ENCODE measurements at places on chromosomes 4 and X. TPM values are rescaled to one million over a fixed set of nuclear protein-coding genes. Genes with fewer than 3 reads are reported as not detected.

The KLF3 gene
- total RNA-seq = 77.8 TPM

DNA sequence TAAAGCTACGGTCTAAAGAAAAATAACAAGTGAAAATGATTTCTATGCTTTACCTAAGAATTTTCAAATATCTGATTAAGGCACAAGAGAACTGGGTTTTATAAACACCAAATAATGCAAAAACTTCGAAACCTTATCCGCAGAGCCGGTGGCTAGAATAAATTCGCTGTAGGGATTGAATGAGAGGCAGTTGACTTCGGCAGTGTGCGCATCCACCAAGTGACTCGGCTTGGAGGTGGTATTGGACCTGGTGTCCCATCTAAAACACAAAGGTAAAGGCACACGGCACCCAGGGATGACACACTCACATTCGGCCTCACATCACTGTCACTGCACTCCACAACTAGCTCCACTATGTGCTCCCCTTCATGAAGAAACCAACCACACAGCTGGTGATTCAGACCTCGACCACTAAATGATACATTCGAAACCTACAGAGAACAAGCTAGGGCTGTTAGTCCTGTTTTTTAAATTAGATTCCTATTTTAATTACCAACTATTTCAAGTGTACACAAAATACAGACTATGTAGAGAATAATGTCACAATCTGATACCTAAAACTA, 17.5 kb downstream of the RBBP7 start:
- peak; percentile 77 for ATAC-seq

The PNCK gene
- 1.00 TPM for total RNA-seq

GRCh38 chr4:38314663-38315062, 349.3 kb upstream of the KLF3 start:
- peak; percentile 67 for ATAC-seq

The KCND1 gene
- total RNA-seq = 0.28 TPM

GRCh38 chrX:77925764-77926163, 15.3 kb downstream of the ATP7A start:
- no peak for ATAC-seq

- no peak for ATAC-seq
Measured at GRCh38 chr4:8051644-8052043, 107.0 kb downstream of the ABLIM2 start.

GRCh38 chr4:182369211-182369610, 126.0 kb downstream of the TENM3 start:
- no peak for ATAC-seq

The PLRG1 gene
- 77.9 TPM for total RNA-seq

DNA sequence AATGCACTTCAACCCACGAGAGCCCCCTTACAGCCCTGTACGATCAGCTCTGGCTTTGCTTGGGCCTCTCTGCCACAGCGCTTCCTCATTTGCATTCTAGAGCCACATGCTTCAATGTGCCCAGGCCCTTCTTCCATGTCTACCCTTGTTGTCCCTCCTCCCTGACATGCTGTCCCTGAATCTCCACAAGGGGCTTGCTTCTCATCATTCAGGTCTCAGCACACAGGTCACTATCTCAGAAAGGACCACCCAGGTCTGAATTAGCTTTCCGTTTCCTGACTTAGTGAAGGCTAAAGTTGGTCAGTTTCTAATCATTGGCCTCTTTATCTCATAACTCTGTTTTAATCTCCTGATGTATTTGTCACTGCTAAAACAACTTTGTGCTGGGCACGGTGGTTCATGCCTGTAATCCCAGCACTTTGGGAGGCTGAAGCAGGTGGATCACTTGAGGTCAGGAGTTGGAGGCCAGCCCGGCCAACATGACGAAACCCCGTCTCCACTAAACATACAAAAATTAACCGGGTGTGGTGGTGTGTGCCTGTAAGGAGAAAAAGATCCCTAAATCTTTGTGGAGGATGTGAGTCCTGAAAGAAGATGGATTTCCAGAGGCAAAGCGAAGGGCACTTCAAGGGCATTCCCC, 17.9 kb upstream of the SLC34A2 start:
- no peak for ATAC-seq

The DCAF12L2 gene
- not detected for total RNA-seq

- ATAC-seq = peak; percentile 93
Measured at GRCh38 chr4:85498068-85498733, 23.3 kb downstream of the ARHGAP24 start.

DNA sequence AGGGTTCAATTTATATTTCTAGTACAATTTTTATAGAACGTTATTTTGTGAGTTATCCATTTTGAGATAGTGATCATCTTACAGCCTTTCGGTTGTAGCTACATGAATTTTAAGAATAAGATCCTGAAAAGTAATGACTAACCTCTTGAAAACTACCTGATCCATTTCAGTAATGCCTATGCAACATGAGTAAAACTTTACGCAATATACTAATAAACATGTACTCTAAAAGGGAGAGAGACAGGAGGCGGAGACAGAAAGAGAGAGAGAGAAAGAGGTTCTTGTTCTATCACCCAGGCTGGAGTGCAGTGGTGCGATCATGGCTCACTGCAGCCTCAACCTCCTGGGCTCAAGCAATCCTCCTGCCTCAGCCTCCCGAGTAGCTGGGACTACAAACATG, 816.1 kb downstream of the CCSER1 start:
- no peak for ATAC-seq

DNA sequence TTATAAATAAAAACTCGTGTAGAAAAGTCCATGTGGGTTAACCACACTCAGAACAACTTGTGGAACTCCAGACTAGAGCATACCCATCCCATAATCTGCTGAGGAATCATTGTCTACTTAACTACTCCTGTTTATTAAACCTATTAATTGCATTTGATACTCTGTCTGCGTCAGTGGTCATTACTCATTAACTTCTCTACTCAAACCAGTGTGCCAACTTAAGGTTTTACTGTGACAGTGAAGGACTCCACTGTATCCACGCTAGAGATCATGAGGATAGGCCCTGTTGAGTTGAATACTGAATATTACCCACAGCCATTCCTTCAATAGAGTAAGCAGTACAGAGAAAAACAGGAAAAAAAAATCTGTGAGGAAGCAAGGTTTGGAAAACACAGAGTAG, 17.3 kb downstream of the HPGD start:
- ATAC-seq = no peak

DNA sequence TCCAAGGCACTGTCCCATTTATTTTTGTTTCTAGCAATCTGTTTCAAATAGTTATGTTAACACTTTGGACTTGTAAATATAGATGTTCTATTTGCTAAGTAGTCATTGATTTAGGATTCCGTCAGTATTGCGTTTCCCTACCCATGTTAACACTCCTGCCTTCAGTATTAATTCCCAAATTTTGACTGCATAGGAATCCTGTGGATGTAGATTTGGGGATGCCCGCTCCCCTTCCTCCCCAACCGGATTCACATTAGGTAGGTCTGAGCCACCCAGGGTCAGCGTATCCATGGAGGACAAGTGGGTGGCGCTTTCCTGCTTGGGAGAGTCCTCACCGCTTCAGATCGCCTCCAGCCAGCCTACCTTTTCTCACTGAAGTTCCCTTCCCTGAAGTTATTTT, 1.1 kb upstream of the SORBS2 start:
- no peak for ATAC-seq

The NDNF gene
- 0.44 TPM for total RNA-seq

DNA sequence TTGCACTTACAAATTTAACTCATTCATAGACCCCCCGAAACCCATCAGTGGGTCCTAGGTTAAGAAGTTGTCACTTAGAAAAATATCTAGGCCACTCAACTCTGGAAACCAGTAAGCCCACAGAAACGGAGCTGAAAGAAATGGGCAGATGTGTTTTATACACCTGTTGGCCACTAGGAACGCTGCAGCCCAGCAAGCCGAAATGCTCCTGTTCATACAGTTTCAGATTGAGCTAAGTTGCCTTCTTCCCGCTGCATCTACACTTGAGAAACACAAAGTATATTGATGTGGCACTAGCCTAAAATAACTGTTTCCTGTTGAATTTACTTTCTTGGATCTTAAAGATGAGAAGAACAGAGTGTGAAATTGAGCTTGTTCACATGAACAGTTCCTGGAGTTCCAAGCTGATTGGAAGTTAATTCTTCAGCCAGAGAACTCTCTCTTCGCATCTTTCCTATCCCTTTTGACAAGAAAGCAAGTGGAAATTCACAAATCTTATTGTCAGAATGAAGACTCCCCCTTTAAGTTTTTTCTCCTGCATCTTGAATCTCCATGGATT, 174.1 kb downstream of the RBMX2 start:
- ATAC-seq = no peak

The TMEM144 gene
- total RNA-seq = 8.1 TPM

The SYTL5 gene
- 3.9 TPM for total RNA-seq

DNA sequence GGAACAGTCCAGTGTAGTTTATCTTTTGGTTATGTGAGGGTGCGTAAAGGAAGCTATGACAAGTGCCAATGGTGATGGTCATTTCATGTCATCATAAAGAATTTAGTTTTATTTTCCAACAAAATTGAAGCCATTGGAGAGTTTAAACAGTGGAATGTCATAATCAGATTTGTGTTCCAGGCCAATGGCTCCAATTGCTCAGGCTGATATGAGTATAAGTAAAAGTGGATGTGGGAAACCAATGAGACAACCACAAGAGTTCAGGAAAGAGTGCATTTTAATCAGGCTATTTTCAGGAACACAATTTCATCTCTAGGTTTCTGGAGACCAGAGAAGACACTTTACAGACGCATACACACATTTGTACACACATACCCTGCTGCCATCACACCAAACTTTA, 20.7 kb downstream of the SPANXC start:
- no peak for ATAC-seq

GRCh38 chr4:73013310-73013709, 56.2 kb downstream of the COX18 start:
- ATAC-seq = no peak

The SCD5 gene
- 1.9 TPM for total RNA-seq

The SERTM2 gene
- total RNA-seq = not detected

DNA sequence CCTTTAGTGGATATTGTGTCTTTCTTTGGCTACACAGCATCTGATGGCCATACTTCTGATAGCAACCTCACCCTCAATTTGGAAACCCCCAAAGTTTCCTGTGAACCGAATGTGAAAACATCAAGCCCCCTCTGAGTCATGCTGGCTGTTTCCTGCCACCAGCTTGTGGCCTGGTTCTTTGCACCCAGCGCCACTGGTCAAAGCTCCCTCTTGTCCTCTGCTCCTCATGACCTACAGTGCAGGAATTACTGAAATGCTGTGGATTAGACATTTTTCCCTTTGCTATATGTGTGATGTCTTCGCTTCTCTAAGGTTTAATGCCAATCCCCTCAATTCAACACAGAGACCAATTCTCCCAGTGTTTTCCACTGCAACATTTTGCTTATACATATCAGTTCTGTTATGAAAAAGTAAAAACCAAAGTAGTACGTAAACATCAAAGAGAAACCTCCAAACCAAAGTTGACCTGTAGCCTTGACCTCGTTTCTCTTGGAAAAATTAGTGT, 224.0 kb upstream of the TENM3 start:
- no peak for ATAC-seq

The STATH gene
- not detected for total RNA-seq

- ATAC-seq = peak; percentile 75
Measured at GRCh38 chr4:105622269-105622668, 69.8 kb downstream of the ARHGEF38 start.

GRCh38 chr4:1826531-1827350, 29.2 kb downstream of the LETM1 start:
- ATAC-seq = no peak

- no peak for ATAC-seq
Measured at GRCh38 chr4:169199184-169199583, 71.6 kb downstream of the SH3RF1 start.

GRCh38 chr4:102036619-102037376, 246.3 kb downstream of the BANK1 start:
- no peak for ATAC-seq

- peak; percentile 45 for ATAC-seq
Measured at GRCh38 chrX:149494844-149495565, 10.1 kb downstream of the IDS start.

- ATAC-seq = no peak
Measured at GRCh38 chr4:15253349-15253748, 174.5 kb upstream of the C1QTNF7 start.

DNA sequence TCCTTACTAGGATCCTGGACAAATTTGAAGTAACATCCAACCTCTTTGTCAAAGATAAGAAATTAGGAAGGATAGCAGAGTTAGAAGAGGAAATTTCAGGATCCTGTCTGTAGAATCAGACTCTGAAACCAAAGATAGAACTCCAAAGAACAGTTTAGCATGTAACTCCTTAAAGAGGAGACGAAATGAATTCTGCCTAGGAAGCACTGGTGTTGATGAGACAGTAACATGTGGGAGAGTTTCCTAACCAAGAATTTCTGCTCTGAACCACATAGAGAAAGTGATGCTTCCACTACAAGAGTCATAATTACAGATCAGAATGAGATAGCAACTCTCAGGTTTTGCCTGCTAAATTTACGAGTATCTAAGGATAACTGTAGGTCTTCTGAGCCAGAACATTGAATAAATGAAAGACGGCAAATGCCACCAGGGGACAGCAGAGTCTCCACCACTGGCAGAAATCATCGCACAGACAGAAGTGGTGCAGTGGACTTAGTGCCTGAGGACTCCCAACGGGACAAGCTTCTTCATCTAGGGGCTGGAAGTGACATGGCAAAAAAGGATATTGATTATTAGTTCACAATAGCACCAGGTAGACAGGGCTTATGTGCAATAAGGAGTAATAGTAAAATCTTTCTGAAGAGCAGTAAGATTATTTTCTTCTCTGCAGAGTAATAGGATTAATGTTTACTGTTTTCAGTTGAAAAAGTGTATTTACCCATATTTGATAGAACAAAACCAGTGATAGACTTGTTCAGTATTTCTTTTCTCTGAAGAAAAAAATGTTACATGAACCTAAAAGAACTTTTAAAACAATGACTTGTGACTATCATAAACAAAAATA, 6.7 kb upstream of the PPID start:
- peak; percentile 81 for ATAC-seq

DNA sequence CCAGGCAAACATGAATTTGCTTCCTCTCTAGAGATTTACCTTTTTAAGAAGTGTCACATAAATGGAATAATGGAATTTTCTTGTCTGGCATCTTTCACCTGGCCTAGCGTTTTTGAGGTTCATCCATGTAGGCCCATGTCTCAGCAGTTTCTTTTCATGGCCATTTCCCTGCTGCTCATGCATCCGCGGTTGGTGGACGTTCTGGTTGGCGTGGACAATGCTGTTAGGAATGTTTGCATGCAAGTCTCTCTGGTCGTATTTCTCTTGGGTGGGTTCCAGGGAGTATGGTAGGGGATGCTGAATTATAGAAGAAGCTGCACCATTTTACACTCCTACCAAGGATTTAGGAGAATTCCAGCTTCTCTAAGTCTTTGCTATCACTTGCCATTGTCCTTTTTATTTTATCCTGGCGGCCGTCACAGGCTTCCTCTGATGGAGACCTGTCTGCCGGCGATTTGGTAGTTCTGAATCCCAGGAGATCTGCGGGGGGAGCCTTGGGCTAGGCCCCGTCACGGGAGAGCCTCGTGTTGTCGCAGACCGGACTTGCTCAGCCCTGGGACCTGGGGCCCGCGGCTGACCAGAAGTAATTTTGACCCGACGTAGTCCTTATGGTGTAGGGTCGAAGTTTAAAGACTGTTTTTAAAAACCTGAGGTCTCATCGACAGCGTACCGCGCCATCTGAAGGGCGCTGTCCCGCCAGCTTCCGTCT, 56.9 kb upstream of the TADA2B start:
- ATAC-seq = peak; percentile 12
